DMS153 (cell line): ENCODE measurements at places on chromosomes 16 and 17.

DNA sequence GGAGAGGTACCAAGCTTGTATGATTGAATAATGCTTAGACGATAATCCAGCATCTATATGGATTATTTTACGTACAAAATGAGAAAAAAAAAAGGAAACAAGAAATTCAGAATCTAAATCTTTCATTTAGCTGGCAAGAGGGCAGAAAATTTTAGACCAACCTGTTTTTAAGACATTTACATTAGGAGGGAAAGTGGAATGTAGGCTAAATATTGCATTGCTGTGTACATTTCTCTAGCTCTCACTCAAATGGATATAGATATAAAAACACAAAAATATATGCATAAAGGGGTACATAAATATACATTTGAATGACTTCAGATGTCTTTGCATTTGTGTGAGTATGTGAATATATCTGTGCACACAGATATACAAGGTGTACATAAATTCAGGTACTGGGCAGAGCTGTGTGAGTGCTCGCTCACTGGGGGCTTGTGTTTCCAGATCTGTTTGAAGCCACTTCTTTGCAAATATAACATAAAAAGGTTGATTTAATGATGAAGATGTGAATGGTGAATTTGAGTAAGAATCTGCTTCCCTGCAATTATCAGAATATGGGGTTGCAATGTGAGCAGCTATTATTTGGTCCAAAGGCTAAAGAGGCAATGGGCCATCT lies 14.2 kb upstream of the ZFHX3 start:
- DNase-seq, result no peak

DNA sequence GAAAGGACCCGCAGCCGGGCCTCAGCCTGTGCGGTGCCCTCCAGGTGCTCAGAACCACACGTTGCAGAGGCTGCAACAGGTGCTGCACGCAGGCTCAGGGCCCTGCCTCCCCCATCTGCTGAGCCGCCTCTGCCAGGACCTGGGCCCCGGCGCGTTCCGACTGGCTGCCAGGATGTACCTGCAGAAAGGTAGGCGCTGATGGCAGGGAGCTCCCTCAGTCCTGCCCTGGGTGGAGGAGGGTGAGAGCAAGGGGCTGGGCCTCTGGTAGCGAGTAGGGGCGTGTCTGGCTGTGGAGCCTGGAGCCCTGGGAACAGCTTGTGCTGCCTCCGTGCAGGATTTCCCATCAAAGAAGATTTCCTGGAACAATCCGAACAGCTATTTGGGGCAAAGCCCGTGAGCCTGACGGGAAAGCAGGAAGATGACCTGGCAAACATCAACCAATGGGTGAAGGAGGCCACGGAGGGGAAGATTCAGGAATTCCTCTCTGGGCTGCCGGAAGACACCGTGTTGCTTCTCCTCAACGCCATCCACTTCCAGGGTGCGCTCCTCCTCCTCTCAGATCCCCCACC lies 4.4 kb downstream of the SERPINF2 start:
- no peak for DNase-seq

DNA sequence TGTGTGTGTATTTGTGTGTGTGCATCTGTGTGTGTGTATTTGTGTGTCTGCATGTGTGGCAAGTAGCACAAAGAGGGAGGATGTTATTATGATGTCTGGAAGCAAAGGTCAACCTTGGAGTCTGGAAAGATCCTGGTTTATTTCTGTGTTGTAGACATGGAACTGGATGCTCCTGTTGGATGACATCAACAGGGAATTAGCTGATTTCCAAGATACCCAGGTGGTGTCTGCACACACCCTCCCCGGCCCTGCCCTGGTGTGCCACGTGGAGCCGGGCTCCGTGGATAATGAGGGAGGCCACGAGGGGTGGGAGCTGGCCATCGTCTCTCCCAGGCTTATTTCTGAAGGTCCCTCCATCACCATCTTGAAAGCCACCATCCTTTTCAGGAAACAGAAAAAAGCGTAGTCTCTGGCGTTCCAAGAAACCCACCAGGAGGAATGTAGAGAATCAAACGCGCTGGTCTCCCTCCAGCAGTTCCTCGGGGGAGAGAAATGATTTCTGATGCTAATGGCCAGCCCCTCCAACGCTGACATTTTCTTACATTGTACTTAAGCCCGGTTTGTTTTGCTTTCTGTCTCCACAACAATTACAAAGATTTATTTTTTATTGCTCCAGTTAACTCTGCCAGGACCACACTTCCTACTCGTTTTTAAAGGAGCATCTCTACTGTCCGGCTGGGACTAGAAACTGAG lies 93.3 kb downstream of the FOXL1 start:
- no peak for DNase-seq

GRCh38 chr16:68065716-68066305 lies 19.4 kb upstream of the NFATC3 start:
- DNase-seq, result no peak

DNA sequence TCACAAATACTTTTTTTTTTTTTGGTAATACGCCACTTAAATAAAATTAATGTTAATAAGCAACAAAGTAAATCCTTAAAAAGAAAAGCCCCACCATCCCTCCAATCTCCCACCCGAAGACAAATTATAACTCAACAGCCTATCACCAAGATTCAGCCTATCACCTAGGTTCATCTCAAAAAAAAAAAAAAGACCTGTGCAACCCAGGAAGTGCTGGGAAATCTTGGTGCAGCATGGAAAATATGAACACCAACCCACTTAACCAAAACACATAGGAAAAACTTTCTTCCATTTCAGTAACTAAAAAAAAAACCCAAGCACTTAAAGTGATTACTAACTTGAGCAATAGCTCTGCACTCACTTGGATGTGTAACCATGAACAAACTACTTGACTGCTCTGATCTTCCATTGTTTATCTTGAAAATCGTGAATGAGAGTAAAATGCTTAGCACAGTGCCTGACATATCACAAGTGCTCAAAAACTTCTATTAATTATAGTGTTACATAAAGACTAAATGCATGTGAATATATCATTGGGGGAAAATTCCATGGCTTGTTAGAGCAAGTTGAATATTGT lies 90.4 kb downstream of the STH start:
- DNase-seq, result no peak

DNA sequence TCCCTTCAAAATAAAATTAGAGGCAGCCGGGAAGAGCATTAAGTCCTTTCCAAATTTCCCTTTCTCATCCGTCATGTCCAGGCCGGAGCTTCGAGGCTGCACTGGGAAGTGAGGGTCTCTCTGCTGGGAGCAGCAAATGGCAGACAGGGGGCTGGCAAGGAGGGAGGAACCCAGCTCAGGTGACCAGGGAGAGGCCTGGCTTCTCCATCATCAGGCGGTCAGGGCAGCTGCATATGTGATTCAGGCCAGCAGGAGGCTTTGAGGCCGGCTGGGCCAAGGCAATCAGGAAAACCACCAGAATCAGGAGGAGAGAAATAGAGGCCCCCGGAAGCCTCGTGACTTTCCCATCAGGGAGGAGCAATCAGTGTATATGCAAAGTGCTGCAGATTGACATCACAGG lies 85.0 kb upstream of the RPL38 start:
- DNase-seq, result no peak

DNA sequence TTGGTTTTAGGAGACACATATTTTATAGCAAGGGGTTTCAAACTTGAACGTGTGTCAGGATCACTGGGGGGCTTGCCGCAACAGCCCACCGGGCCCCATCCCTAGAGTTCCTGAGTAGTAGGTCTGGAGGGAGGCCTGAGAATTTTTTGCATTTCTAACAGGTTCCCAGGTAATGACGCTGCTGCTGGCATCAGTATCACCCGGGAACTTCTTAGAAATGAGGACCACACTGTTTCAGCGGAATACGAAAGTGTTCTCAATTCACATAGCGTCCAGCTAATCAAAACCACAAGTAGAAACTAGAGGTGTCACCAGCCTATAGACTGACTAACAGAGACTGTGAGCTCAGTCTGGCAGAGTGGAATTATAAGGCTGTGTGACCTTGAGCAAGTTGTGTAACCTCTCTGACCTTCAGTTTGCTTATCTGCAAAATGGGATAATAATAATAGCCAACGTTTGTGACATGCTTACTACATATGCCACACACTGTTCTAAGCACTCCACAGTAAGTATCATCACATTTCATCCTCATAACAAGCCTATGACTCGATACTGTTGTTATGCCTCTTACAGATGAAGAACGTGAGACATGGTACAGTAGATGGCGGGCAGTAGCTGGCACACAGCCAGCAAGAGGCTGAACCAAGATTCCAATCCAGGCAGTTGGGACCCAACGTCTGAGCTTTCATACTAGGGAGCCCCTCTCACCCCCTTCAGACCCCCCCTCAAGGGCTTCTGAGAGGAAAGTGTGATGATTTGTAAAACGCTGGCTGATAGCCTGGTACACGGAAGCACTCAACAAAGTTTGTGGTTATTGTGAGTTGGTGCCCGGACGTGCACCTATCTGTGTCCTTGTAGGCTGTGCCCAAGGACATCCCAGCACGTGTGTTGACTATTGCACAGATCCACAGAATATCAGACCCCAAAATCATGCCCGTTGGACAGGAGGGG lies 4.6 kb upstream of the ICAM2 start:
- DNase-seq, result no peak

- DNase-seq, result no peak
These were observed 100.0 kb upstream of the ZNF469 start for GRCh38 chr16:88282564-88283395.

DNA sequence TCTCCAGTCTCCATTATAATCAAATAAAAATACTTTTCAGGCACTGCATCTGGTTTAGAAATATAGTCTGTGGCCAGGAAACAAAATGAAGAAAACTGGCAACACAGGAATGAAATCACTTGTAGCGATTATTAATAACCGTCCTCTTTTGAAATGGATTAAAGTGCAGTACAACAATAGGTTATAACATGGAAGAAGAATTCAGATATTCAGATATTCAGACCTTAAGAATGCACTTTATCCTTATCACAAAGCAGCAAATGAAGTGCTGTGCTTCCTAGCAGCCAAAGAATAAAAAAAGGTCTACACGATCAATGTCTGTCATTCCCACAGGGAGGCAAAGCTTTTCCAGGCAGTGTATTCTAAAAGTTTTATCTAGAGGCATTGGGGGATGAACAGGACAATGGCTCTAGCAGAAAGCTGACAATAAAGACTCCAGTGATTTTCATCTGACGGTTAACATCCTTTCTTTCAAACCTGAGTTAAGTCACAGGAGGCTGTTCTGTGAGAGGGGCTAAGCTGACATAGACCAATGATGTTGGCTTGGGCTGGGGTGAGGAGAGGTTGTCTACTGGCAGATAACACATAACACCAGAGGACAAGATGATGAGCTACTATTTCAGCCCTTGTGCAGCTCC lies 259.2 kb downstream of the SLC39A11 start:
- no peak for DNase-seq

DNA sequence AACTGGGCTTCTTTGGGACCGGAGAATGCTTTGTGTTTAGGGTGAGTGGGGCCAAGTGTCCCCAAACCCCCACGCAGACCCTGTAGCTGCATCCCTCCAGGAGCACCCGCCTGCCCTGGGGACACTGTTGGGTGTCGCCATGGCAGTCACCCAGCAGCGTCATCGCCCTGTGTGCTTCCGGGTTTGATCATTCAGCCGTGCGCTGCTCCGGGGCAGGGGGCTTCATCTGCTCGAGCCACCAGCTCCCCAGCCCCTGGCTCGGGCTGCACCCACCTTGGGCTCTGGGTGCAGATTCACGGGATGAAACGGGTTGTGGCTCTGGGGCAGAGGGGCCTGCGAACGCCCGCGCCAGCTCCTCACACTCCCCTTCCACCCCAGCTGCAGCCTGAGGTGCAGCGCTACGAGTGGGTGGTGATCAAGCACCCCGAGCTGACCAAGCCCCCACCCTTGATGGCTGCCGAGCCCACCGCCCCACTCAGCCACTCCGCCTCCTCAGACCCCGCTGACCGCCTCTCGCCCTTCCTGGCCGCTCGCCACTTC lies 13.8 kb upstream of the ATP6V0C start:
- DNase-seq, result no peak

- no peak for DNase-seq
These were observed 75.7 kb upstream of the LHX1 start for GRCh38 chr17:36861531-36861930.

- DNase-seq, result no peak
These were observed 101.4 kb upstream of the HSBP1 start for GRCh38 chr16:83706394-83706793.

- DNase-seq, result no peak
These were observed 44.9 kb downstream of the CDRT4 start for GRCh38 chr17:15422392-15422965.

DNA sequence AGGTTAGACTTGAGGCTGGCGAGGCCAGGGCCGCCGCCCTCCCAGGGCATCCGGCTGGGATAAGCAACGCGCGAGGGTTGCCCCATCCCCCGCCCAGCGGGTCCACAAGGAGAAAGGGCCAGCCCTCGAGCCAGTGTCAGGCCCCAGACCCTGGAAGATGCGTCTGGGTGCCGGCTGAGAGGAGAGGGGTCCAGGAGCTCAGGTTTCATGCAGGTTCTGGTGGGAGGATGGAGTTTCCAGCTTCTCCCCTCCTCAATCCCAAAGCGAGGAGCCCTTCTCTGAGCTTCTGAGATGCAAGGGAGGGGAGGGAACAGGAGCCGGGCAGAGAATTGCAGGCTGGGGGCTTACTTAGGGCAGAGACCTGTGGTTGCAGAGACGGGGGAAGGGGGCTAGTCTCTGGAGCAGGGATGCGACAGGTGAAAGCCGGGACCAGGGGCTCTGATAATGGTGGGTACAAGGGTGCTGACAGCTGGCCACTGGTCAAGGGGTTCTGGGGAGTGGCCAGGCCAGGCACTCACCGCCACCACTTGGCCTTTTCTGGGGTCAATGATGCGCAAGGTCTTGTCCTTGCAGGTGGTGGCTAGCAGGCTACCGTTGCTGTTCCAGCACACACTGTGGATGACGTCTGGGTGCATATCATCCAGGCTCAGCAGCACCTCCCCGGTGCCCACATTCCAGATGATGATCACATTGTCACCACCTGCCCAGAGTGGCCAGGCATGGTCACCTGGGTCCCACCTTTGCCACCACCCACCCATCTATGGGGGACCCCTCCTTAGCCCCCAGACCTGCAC lies 4.2 kb downstream of the CORO6 start:
- DNase-seq, result no peak

DNA sequence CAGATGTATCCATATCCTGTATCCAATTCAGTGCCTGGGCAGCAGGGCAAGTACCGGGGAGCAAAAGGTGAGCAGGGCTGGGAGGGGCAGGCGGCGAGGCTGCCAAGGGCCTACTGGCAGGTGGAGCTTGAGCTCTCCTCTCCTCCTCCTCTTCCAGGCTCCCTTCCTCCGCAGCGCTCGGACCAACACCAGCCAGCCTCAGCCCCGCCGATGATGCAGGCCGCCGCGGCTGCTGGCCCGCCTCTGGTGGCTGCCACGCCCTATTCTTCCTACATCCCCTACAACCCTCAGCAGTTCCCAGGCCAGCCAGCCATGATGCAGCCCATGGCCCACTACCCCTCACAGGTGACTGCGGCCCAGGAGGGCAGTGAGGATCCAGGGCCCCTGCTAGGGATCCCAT lies 11.6 kb downstream of the ATXN2L start:
- DNase-seq, result no peak

- no peak for DNase-seq
These were observed 801 bp upstream of the OR4D2 start for GRCh38 chr17:58165981-58166380.

- peak; percentile 17 for DNase-seq
These were observed at the start of gene ARHGAP27 for GRCh38 chr17:45432405-45433158. Gene ARHGAP27 (minus strand): TSS chr17:45432870. CDS start chr17:45430279, 2,591 bp downstream.
